Esophagus squamous epithelium (tissue), 5 donors: ENCODE measurements at places on chromosomes 11 and 22. TPM values are rescaled to one million over a fixed set of nuclear protein-coding genes. Genes with fewer than 3 reads are reported as not detected.

CYB5R3 gene
- 49.5 TPM for total RNA-seq

RAG1 gene
- 0.19 TPM for total RNA-seq

FIBIN gene
- total RNA-seq: 67.5 TPM

MS4A7 gene
- total RNA-seq: 23.5 TPM

DMC1 gene
- total RNA-seq: 5.2 TPM

SEZ6L gene
- total RNA-seq: not detected

MOV10L1 gene
- 0.06 TPM for total RNA-seq

MS4A3 gene
- total RNA-seq: not detected

GRCh38 chr22:49583886-49584505 is 243.7 kb downstream of the BRD1 start:
- no peaks in the 10 kb centered on the region for H3K27me3 ChIP-seq
- H3K4me3 ChIP-seq: no peak overlapping the region
- no peak for DNase-seq
- H3K27ac ChIP-seq: no peak overlapping the region

DNA sequence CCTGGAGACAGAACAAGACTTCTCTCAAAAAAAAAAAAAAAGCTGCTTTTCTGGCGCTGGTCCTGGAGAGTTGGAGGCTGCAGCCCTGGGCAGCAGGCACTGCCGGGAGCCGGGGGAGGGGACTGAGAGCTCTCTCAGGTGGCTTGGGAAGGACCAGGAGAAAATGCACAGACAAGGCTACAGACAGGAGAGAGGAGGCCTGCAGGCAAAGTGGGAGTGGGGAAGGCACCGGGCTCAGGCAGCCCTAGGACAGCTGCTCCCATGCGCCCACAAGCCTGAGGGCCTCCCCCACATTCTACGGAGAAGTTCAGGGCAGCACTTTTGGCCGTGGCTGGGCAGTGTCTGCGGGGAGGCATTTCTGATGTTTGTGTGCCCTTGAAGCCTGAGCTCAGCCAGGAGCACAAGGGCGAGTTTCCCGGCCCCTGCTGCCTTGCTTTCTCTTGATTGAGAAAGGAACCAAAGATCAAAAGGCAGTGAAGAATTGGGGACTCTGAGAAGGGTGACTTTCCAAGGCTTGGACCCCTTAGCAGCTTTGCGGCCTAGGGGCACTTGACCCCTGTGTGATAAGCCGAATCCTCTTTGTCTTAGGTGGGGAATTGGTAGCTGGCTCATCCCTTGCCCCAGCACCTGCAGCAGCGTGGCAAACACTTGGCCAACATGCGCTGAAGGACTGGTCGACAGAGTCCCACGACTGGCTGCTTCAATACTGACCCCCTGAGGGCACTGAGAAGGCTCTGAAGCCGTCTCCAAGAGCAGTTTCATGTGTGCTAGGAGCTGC is 35.3 kb downstream of the PPM1F start:
- no peak overlapping the region for H3K27ac ChIP-seq
- H3K4me3 ChIP-seq: no peak overlapping the region
- DNase-seq: no peak
- H3K36me3 ChIP-seq: no peaks in the 10 kb centered on the region
- no peaks in the 10 kb centered on the region for H3K4me1 ChIP-seq

DNA sequence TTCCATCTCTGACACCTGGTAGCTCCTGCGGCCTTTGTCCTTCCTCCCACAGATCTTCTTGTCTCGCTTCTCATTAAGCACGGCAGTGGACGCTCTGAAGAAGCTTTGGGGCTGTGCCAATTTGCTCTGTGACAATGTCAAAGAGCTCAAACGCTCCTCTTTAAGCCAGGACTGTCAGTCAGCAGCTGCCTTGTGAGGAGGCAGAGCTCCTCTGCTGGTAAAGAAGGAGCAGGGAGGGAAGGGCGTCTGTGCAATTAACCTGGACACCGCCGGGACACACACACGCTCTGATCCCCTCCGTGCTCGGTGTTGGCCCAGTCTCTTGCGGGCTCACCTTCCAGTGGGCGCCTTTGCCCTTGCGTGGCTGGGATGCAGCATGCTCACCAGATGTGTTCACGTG is 373.9 kb downstream of the BRD1 start:
- no peaks in the 10 kb centered on the region for H3K4me1 ChIP-seq
- no peak for DNase-seq
- H3K27ac ChIP-seq: no peak overlapping the region
- no peaks in the 10 kb centered on the region for H3K36me3 ChIP-seq

DNA sequence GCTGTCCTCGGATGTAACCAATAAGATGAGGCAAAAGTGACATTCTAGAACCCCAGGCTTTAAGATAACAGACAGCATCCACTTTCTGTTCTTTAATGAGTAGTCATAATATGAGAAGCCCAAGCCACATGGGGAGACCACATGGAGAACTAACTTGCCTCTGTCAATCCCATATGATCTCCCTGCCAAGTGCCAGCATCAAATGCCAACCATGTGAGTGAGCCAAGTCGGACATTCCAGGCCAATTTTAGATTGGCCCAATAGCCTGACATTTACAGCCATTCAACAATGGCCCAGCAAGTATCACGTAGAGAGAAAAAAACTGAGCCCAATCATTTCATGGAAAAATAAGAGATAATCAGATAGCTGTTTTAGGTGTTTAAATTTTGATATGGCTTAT is 2048.3 kb upstream of the RAG2 start:
- H3K27me3 ChIP-seq: no peaks in the 10 kb centered on the region
- no peak for DNase-seq
- no peak overlapping the region for H3K27ac ChIP-seq
- no peaks in the 10 kb centered on the region for H3K4me1 ChIP-seq
- H3K36me3 ChIP-seq: no peaks in the 10 kb centered on the region
- no peak overlapping the region for H3K4me3 ChIP-seq

DNA sequence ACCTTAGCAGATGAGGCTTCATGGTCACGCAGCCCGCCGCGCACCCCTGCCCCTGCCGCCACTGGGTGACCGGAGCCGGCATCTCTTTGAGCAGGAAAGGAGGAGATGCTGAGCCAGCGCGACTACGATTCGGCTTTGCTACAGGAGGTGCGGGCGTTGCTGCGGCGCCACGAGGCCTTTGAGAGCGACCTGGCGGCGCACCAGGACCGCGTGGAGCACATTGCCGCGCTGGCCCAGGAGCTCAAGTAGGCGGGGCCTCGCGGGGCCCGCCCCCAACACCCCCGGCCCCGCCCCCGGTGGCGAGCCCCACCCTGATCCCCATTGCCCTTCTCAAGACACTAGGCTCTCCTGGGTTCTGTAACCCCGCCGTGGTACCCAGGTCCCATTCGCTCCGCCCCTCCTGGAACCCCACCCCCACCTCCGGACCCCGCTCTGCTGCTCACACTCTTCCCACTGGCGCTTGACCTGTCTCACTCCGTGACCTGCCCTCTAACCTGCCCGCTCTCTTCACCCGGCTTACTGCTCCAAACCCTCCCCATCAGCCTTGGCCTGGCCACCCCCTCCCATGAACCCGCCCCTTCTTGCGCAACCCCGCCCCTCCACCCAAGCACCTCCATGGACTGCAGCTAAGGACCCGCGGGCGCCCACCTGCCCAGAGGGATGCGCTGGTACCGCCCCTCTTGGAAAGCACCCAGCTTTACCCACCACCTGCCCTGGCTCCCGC is 9.1 kb downstream of the CTSF start:
- H3K27ac ChIP-seq: no peak overlapping the region
- no peak overlapping the region for H3K4me3 ChIP-seq
- DNase-seq: no peak
- no peaks in the 10 kb centered on the region for H3K36me3 ChIP-seq
- H3K4me1 ChIP-seq: peaks cover 7% of the 10 kb centered on the region
- H3K27me3 ChIP-seq: peaks cover 42% of the 10 kb centered on the region

DNA sequence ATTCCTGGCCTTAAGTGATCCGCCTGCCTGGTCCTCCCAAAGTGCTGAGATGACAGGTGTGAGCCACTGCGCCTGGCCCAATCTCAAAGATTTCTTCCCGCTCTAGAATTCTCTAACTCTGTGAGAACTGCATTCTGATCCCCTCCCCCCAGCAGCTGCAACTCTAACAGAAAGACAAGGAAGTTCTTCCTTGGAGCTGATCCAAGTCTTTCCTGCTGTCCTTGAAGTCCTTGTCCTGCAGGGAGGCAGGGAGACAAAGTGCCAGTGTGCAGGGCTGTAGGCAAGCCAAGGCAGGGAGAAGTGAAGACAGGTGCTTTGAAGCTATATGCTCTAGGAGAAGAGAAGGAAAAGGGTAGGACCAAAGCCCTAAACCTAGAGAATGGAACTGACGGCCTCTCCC is 9.5 kb upstream of the GGA1 start:
- H3K4me3 ChIP-seq: no peak overlapping the region
- no peaks in the 10 kb centered on the region for H3K27me3 ChIP-seq
- no peak for DNase-seq
- no peaks in the 10 kb centered on the region for H3K4me1 ChIP-seq

DNA sequence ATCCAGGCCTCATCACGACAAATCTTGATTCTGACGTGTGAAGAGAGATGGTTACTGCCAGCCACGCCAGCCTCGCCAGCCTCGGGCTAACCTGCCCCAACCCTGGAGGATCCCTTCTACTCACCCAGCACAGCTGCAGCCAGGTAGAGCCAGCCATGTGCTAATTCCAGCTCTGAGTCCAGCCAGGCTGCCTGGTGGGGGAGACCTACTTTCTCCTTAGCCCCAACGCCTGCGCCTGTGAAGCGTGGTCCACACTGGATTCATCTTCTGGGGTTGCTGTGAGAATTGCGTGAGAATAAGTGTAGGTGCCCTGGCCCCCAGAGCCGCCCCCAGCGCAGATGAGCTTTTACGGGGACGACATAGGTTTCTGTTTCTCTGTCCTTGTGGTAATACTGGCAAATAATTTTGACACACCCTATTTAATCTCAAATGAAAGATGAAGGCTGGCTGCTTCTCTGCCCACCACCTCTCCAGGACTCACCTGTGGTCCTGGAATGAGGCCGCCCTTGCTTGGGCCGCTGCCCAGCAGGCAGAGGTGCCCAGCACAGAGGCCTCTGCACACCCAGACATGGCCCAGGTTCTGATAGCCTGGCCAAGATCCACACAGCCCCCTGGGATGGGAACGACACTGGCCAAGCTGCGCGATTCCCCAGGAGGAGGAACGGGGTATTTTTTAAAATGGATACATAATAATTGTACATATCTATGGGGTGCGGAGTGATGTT is 528.4 kb downstream of the TBC1D22A start:
- H3K4me3 ChIP-seq: no peak overlapping the region
- no peaks in the 10 kb centered on the region for H3K36me3 ChIP-seq
- H3K4me1 ChIP-seq: no peaks in the 10 kb centered on the region
- H3K27ac ChIP-seq: no peak overlapping the region

DNA sequence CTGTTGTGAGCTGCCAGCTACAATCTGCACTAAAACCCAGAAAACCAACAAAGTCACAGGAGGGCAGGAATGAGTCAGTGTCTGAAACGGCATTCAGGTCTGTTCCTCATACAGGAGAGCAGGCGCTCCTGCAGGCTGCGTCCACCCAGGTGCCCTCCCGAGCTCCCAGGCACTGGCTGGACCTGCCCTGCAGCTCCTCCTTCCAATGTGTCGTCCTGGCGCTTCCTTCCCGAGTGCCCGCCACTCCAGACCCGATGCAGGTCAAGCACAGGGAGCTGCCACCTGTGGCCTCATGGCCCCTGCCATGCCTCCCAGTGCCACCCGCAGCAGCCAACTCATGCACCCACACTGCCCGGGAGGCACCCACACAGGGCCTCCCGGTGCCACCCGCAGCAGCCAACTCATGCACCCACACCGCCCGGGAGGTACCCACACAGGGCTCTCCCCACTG is 12.0 kb downstream of the BRD1 start:
- no peak for DNase-seq
- no peak overlapping the region for H3K27ac ChIP-seq
- no peak overlapping the region for H3K4me3 ChIP-seq
- H3K27me3 ChIP-seq: no peaks in the 10 kb centered on the region
- H3K36me3 ChIP-seq: peaks cover 77% of the 10 kb centered on the region

DNA sequence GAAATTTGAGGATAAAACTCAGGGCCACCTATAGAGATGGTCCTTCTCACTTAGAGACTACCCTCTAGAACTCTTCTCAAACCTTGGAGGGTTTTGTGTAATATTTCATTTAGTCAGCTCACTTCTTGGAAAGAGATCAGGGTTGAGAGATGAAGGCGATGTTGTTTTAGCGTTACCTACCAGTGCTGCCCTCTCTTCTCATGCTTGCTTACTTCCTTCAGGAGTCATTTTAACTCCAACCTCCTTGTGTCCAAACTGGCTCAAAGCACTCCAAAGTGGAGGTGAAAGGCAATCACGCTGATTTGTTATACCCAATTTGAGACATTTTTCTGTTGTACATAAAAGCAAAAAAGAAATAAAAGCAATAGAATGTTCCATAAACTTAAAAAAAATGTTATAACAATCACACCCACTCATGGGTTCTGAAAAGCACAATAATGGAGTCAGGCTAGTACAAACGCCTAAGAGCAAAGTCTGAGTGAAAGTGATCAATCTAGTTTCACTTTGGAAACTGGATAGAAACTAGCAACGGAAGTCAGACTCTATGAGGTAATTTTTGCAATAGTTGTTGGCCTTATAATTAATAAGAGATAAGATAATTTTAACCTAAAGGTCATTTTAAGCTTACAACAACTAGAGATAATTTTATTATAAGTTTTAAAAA is 117.1 kb downstream of the MRTFA start:
- peaks cover 6% of the 10 kb centered on the region for H3K4me1 ChIP-seq
- H3K4me3 ChIP-seq: no peak overlapping the region
- H3K36me3 ChIP-seq: no peaks in the 10 kb centered on the region
- no peak for DNase-seq

DNA sequence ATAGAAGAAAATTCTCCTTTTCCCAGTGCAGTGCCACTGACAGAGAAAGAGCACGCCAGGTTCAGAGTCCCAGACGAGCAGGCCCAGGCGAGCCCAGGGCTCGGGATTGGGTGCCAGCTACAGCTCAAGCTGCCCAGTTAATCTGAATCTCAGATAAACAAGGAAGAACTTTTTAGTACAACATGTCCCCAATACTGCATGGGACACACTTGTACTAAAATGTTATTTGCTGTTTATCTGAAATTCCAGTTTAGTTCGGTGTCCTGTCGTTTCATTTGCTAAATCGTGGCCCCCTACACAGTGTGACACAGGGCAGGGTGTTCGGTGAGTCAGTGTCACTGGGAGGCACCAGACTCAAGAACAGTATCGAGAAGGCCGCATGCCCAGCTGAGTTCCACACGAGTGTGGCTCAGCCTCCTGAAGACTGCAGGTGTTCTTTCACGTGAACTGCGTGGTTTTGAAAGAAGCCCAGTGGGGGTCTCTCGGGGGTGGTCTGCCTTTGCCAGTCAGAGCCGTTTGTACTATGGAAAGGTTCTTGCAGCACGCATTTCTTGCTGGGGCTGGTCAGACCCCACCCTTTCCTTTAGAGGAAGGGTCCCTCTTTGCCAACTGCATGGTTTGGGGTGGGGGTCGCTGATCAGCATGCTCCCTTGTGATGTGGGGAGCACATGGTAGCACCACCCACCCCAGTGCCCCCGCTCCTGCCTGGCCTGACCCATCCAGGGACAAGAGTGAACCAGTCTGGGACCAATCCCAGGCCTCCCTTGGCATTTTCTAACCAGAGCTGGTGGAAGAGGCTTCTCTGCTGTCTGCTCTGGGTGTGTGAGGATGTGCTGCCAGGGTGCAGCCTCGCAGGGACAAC is 115.6 kb upstream of the B3GAT1 start:
- H3K36me3 ChIP-seq: no peaks in the 10 kb centered on the region
- H3K4me1 ChIP-seq: no peaks in the 10 kb centered on the region
- no peak overlapping the region for H3K27ac ChIP-seq
- H3K27me3 ChIP-seq: no peaks in the 10 kb centered on the region
